Stimulated activated CD8-positive, alpha-beta memory T cell treated with anti-CD3 and anti-CD28 coated beads, Interleukin-7, amount 100 ng/mL, for 1 hour (primary cell): ENCODE measurements at places on chromosomes 3 and 15.

DNA sequence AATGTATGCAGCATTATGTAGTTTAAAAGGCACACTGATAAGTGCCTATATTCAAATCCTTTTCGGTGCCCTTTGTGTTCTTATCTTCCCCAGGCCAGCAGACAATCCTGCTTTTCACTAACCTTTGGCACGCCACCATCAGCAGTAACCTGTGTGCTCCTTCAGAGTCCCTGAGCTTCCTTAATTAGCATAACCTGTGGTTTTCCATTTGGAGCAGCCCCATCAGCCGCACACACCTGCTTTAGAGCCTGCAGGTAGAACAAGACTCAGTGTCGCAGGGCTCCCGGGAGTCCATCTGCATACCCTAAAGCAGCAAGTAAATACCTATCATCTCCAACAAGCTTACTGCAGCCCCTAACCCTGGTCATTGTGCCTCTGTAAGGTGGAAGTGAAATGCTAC is 755.1 kb downstream of the ROBO2 start:
- no peak for DNase-seq

DNA sequence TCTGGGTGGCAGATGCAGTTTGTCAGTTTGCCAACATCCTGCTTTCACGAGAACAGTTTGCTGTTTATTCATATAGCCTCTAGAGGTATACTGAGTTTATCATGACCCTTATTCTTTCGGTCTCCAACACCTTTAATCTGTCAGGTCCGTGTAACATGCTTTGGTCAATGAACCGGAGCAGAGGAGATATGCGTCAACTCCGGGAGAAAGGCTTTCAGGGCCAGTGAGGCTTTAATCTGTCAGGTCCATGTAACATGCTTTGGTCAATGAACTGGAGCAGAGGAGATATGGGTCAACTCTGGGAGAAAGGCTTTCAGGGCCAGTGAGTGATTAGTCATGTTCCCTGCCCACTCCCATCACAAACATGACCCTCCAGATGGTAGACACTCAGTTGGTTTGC is 16.9 kb upstream of the GPD1L start:
- DNase-seq: no peak

DNA sequence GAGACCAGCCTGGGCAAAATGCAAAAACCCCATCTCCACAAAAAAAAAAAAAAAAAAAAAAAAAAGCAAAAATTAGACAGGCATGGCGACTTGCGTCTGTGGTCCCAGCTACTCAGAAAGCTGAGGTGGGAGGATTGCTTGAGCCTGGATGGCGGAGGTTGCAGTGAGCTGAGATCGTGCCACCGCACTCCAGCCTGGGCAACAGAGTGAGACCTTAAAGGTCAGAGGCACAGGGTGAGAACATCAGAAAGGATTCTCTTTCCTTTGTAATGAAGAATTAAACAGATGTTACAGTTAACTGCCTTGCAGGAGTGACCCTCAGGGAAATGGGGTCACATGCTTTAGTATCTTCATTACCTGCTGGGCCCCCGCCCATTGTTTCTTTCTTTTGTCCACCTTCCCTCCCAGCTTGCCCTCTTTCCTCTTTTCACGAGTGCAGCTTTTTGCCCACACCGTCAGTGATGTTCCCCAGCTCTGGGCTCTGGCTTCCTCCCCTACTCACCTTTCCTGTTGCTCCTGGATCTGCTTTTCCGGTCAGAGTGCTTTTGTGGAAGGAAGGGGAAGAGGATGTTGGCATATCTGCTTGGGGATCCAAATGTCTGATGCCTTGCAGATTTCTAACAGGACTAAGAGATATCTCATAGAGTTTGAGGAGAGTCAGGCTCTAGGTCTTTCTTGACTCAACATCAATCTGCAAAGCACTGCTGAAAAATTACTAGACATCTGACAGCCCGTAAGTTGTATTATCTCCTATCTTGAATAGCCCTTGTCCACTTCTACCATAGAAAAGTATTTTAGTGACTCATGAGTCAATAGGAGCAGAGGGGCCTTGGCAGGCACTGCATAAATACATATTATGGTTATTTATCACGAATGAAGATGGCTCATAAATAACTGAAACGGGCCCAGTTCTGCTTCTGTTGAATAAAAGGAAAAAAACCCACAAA is 35.6 kb upstream of the NDUFB4 start:
- no peak for DNase-seq

DNA sequence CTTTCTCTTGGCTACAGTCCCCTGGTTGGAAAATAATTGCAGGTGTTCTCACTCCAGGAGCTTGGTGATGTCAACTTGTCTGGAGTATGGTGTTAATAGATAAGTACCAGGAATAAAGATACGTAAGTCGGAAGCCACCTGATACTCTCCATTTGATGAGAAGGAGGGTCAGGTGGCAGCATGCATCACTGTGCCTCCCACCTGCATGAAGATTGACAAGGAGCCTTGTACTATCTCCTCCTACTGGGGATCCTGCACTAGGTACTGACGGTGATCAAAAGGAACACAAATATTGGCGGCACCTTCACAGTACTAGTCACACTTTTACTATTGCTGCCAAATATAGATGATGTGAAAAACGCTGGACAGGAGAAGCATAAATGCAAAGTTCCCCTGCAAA is 32.6 kb upstream of the GABRB3 start:
- DNase-seq: no peak

- no peak for DNase-seq
Measured at GRCh38 chr3:16319723-16320122, 54.7 kb downstream of the OXNAD1 start.

DNA sequence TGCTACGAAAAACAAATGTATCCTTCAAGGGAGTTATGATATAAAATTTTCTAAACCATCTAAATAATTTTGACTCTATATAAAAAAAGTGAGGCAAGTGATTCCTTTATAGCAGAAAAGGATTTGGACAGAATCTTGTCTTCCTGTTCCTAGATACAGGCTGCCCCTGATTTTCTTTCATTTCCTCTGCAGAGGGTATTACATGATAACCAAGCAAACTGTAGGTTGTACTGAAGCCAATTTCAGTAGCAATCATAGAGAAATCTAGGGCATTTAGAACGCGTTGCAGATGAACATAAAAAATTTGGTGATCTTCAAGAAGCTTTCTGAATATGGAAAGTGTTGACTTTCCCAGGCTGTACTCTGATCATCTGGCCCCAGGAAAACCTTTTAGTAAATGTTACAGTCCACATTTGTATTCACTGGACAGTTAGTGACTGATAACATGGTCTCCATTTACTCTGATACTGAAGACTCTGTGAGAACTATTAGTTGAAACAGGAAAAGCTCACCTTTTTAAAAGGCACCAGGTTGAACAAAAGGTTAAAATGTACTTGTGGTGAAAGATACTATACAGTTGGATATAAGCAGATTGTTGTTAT is 9.1 kb upstream of the UTS2B start:
- no peak for DNase-seq

- DNase-seq: no peak
Measured at GRCh38 chr3:162534431-162534830, 1037.8 kb downstream of the OTOL1 start.

GRCh38 chr15:30922480-30923311 is 19.0 kb downstream of the FAN1 start:
- DNase-seq: no peak

- DNase-seq: no peak
Measured at GRCh38 chr3:170752571-170753155, 117.3 kb downstream of the RPL22L1 start.

DNA sequence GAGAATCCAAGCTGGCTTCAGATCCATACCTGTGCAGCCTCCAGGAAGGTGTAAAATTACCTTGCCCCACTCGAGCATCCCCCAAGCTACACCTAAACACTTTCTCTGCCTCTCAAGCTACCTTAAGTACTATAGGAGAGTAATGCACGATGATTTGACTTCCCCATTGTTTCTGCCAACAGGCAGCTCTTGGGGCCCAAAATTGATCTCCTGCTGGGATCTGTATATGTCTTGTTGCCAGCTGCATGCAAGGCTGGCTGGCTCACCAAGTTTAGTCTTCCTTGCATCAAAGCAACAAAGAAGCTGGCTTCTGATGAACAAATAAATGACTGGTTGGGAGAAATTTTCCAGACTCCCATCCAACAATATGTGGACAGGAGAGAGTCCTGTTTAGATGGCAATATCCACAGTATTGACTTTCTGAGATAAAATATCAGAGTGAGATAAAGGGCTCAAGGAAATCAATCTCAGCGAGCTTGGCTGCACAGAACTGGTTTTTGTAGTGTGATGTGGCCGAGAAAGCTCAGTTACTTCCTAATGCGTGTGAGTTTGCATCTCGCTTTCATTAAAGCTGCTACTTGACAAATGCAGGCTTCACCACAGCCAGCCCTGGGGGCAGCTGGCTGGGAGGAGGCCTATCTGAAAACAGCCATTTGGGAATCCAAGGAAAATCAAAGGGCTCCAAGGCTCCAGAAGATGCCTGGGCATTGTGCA is 140.7 kb downstream of the MINAR1 start:
- DNase-seq: no peak

DNA sequence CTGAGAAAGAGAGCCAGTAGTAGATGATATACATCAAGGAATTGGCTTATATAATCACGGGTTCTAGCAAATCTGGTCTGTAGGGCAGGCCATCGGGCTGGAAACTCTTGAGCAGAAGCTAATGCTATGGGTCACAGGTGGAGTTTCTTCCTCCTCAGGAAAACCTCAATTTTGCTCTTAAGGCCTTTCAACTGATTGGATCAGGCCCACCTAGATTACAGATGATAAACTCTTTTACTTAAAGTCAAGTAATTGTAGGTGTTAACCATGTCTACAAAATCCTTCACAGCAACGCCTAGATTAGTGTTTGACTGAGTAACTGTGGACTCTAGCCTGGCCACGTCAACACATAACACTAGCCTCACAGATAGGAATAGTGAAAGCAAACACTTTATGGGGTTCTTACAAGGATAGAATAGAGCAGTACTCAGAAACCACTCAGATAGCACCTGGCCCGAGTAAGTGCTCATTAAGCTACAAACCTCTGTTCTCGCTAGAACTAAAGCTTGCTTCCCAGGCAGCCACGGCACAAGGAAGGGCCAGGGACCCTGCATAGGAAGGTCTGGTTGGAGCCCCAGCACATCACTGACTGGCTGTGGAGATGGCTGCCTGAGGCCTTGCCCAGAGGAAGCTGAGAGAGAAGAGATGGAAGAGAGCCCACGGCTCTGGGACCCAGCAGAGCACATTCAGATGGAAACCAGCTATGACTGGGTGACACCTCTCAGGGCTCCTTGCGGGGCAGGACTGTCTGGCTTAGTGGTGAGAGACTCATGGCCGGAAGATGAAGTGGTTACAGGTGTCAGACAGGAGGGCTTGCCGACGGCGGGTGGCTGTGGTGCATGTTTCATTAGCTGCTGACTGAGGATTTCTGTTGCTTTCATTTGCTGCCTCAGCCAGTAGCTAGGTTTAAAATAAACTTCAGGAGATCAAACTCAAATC is 202.5 kb upstream of the TLE3 start:
- DNase-seq: peak; percentile 42

DNA sequence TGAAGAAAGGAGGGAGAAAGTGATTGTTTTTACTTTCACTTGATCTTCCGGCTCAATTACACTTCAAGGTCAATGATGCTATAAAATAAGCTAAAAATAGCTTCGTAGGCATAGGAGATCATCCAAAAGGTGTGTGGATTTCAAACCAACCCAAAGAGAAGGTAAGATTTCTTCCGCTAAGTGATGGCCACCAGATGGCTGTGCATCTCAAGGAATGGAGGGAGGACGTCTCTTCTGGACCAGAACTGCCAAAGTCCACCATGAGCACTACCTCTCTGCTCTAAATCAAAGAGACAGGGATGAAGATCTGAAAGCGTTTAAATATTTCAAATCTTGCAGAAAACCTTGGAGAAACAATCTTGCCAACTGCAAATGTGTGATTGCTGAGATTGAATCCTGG is 199.1 kb upstream of the ZPLD1 start:
- DNase-seq: no peak

- DNase-seq: no peak
Measured at GRCh38 chr3:155549087-155549486, 195.8 kb downstream of the PLCH1 start.

DNA sequence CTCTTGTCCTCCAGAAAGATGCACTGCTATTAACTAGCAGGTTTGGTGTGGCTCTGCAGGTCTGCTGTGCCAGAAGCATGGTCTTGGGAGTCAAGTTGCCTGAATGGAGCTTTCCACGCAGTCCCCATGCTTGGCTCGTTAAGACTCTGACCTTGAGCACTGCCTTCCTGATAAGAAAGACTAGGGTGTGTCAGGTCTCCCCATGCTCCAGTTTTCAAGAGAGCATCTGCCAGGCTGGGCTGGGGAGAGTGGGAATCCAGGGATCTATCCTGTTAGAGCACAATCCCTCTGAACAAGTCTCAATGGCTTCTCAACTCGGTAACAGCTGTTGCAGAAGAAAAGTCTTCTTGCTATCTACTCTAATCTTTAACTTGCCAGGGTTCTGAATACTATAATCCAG is 98.2 kb downstream of the TJP1 start:
- DNase-seq: no peak

DNA sequence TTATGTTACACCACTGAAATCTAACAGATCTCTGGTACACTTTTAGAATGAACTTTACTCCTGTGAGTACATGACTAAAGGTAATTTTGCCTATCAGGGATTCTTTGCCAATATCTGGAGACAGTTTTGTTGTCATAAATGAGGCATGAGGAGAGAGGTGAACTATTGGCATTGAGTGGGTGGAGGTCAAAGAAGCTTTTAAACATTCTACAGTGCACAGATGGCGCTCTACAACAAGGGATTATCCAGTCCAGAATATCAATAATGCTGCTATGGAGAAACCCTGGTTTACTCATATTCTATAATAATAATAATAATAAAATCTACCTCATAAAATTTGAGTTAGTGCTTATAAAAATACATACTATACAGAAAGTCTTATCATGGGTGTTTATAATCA is 702.3 kb downstream of the SI start:
- DNase-seq: no peak

DNA sequence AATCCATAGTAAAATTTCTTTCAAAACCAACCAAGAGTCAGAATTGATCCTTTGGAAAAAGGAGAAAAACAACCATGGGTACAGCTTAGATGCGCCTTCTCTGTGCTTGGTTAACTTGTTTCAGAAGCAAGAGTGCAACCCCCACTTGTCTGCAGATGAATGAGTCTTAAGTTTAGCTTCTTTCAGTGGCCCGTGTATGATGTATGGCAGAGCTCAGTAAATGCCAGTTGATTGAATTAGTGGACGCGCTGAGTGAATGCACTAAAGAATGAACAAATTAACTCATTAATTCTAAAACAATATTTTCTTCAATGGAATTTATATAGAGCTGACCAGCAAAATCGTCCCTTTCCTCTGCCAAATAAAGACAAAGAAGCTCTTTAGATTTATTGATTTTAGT is 67.0 kb upstream of the ARHGEF3 start:
- no peak for DNase-seq
